ENCODE measurements at places on chromosomes 4 and X.

- DNase-seq, result no peak
Observed at GRCh38 chr4:5816101-5816500, 76.8 kb downstream of the CRMP1 start.

DNA sequence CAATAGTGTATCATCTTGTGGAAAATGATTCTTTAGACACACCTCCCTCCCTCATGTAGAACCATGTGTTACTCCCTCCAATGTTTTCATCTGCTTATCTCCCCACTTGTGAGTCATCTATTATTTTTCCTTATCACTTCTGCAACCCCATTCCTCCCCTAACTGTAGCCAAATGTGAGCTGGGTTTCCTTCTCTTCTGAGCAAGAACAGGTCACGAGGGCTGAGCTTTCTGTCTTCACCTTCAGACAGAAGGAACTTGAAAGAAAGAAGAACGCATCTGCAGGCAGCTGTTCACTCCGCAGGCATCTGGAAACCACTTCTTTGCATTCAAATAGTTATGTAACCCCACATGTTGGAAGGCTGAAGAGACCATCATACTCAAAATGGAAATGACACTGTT lies 1.8 kb downstream of the PPP1R2C start:
- no peak for DNase-seq

- DNase-seq, result no peak
Observed at GRCh38 chr4:2712261-2712842, 43.8 kb downstream of the TNIP2 start.

GRCh38 chr4:107616838-107617389 lies 103.1 kb downstream of the PAPSS1 start:
- no peak for DNase-seq

GRCh38 chr4:83866834-83867621 lies 331.1 kb downstream of the GPAT3 start:
- no peak for DNase-seq

- no peak for DNase-seq
Observed at GRCh38 chr4:80183250-80184052, 13.9 kb upstream of the PRDM8 start.

- no peak for DNase-seq
Observed at GRCh38 chrX:153763298-153763932, 634 bp upstream of the PLXNB3 start.

- no peak for DNase-seq
Observed at GRCh38 chr4:20676501-20677197, 23.6 kb upstream of the PACRGL start.

DNA sequence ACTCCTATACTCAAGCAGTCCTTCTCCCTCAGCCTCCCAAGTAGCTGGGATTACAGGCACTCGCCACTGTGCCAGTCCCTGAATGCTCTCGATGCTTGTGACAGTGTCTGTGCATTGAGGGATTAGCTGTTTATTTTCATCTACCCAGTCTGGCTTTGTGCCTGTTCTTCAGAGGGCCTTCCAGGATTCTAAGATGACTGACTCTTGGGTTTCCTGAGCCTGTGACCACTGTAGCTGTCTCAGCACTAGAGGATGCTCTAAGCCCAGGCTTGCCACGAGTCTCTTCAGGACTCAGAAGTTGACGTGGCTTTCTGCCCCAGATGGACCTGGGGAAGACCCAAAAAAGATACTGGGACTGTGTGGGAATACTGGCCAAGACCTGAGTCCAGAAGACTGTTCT lies 201.4 kb downstream of the ARHGAP10 start:
- no peak for DNase-seq

DNA sequence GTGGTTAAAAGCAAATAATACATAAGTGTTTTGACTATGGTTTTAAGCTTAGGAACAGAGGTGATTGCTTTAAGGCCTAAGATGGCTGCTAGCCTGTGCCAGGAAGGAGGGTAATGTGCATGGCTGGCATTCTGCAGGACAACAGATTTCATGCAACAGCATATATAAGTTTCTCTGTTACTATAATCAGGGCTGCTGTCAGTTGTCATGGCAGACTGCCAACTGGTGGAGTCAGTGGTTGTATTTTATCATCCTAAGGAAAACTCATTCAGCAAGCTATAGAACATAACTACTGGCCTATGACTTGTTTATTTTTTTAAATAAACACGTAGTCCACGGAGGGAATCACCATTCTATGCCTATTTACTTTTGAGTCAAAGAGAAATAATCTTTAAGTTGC lies 77.7 kb upstream of the DCAF8L1 start:
- no peak for DNase-seq

DNA sequence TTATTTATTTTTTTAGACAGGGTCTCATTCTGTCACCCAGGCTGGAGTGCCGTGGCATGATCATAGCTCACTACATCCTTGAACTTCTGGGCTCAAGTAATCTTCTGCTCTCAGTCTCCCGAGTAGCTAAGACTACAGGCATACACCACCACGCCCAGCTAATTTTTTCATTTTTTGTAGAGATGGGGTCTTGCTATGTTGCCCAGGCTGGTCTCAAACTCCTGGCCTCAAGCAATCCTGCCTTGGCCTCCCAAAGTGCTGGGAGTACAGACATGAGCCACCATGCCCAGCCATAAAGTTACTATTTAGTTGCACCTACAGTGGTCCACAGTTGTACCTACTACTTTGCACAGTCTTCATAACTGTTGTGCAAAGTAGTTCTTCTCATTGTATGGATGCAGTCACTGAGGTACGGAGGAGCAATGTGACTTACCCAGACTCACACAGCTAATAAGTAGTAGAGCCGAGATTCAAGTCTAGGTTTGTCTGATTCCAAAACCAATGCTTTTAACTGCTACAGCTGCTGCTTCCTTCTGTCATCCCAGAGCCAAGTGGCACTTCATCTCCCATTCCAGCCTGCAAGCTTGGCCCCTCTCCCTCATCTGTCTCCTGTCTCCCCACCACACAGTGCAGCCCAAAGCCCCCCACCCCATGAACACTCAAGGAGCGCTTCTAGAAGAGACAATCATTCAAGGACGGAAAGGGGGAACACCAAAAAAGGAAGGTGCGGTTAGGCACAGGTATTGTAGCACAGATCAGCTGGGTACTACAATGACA lies 24.0 kb upstream of the IQSEC2 start:
- DNase-seq, result no peak

DNA sequence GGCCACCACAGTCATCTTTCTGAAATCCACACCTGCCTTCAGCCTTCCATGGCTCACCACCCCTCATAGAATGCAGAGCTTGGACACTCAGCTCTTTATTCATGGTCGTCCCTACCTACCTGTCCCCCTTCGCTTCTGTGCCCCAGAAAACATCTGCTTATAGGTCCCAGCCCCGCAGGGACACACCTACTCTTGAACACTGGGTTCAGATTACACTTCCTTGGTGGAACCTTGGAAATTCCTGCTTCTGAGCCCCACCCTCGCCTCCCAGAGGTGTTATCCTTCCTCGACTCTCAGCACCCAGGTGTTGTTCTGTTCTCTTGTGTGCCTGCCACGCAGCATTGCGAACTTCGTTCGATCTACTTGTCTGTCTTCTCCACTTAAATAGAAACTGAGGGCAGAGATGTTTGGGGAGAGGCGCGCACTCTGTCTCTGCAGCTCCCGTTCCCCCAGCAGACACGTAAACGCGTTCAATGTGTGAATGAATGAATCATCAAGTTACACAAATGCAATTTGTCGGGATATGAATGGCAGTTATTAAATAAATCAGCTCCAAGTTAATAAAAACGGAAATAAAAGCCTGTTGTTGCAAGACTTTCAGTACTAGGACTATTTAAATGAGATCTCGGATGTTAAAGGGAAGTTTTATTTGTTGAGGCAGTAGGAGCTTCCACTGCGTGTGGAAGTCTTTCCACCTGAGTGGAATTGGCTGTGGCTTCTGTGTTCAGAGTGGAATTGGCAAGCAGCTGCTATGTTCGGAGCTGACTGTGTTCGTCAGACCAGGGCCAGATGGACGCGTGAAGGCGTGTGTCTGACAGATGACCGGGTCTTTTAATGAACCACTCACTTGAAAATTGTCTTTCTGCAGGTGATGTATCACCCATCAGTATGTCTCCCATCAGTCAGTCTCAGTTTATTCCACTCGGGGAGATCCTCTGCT lies 95.6 kb downstream of the STOX2 start:
- DNase-seq, result no peak

DNA sequence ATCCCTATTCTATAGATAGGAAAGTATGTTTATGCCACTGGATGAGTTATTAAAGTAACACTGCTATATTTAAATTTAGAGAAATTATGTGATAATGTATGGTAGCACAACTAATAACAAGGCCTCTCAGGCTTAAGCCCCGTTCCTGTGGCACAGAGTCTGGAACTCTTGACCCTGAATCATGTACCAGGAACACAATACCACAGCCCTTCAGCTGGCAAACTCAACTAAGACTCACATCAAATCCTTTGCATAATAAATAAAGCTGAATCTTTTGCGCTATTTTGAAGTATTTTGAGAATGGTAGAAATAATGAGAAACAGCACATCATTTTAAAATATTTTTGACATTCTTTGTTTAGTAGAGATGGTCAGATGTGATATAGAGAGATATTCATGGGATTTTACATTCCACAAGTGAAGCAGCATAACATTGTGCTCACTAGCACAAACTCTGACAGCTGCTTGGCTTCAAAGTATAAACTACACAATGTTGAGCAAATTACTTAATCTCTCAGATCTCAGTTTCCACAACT lies 478.4 kb upstream of the FAM241A start:
- no peak for DNase-seq

GRCh38 chrX:78673246-78673645 lies 14.1 kb upstream of the RTL3 start:
- DNase-seq, result no peak

DNA sequence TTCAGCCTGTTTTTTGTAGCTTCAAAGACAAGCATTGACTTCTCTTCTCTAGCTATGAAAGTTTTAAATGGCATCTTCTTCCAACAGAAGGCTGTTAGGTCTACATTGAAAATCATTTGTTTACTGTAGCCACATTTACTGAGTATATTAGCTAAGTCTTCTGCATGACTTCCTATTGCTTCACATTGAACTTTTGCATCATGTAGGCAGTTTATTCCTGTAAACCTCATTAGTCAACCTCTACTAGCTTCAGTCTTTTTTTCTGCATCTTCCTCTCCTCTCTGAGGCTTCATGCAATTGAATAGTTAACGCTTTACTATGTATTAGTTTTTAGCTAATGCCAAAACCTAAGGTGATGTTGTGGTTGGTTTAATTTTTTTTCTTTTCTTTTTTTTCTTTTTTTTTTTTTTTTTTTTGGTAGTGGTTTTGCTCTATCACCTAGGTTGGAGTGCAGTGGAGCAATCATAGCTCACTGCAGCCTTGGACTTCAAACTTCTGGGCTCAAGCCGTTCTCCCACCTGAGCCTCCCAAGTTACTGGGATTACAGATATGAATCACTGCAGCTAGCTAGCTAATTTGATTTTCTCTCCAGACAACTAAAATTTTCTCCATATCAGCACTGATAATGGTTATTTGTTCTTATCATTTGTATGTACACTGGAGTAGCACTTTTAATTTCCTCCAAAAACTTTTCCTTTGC lies 3.4 kb downstream of the UGT2A3 start:
- no peak for DNase-seq

DNA sequence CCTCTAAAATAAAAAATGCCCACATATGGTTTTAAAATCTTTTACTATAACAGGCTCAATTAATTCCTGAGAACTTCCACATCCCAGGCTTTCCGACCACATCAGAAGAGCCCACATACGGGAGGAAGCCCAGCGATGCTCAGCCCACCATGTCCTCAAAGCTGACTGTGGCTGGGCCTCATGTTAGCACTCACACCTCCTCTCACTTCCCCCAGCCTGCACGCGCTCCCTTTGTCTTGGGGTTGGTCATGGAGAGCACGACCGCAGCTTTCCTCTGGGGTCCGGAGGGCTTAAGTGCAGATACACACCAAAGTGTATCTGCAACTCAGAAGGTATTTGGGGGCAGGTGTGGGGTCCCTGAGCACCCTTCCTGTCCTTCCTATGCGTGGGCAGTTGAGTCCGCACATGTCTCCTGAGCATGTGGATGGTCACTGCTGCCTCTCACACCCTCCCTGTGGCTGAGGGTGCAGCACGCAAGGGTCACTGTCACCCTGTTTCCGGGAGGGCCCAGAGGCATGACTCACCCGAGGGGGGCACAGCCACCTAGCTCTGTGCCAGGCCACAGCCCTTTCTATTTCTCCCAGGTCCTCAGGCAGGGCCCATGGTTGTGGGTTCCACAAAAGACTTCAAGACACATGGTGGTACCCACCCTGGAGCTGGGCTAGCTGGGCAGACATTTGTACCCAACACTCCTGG lies 21.2 kb downstream of the WDR1 start:
- DNase-seq, result no peak

DNA sequence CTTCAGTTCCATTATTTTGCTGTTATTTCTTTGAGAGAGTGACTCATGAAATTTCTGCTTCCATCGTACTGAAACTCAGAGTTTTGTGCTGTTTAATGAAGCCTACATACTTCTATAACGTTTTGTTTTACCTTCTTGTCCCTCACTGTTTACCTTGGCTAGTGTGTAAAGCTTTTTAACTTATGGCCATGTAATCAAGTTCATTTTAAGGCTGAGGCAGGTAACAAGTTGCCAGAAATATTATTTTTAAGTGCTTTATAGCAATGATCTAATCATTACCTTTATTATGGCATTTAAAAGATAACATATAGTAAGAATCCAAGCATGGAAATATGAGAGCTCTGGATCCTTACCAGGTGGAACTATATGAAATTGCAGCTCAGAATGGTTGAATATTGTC lies 102.3 kb upstream of the FAT1 start:
- DNase-seq, result no peak

DNA sequence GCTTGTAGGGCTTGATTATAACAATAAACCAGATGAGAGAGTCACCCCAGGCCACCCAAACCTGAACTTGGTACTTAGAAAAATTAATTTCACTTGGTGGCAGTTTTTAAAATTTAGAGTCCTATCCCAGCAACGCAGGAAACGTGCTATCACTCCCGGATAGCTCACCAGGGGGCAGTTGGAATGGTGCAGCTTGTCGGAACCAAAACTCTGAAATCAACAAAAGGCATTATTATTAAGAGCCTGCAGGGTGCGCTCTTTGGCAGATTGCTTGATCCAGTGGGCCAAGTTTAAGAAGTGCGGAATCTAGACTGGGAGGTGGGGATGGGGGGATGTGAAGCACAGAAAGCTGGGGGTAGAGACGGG lies 2.4 kb downstream of the FRAS1 start:
- DNase-seq, result peak; percentile 81

- no peak for DNase-seq
Observed at GRCh38 chr4:170336238-170336775, 246.6 kb upstream of the AADAT start.

GRCh38 chr4:154049457-154050181 lies 260.7 kb upstream of the SFRP2 start:
- peak; percentile 8 for DNase-seq

DNA sequence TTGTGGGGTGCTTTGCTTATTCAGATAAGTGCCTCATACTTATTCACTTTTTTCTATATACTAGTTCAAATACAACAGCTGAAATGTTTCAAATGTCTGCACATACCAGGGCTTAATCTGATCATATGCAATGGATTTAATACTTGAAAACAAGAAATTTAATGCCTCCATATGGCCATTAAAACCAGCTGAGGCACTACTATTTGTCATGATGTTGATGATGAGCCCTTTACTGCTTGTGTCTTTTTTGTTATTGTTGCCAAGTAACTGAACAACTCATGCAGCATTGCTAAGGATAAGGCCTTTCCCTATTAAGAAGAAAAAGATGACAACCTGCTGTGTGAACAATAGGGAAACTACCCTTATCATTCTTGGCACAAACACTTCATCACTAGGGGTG lies 52.5 kb downstream of the MAGEB10 start:
- DNase-seq, result no peak

Measured in SW480 (cell line).